ENCODE measurements at places on chromosomes 5 and 9.

GRCh38 chr9:99948896-99949295 is 42.4 kb downstream of the STX17 start:
- no peak for DNase-seq

DNA sequence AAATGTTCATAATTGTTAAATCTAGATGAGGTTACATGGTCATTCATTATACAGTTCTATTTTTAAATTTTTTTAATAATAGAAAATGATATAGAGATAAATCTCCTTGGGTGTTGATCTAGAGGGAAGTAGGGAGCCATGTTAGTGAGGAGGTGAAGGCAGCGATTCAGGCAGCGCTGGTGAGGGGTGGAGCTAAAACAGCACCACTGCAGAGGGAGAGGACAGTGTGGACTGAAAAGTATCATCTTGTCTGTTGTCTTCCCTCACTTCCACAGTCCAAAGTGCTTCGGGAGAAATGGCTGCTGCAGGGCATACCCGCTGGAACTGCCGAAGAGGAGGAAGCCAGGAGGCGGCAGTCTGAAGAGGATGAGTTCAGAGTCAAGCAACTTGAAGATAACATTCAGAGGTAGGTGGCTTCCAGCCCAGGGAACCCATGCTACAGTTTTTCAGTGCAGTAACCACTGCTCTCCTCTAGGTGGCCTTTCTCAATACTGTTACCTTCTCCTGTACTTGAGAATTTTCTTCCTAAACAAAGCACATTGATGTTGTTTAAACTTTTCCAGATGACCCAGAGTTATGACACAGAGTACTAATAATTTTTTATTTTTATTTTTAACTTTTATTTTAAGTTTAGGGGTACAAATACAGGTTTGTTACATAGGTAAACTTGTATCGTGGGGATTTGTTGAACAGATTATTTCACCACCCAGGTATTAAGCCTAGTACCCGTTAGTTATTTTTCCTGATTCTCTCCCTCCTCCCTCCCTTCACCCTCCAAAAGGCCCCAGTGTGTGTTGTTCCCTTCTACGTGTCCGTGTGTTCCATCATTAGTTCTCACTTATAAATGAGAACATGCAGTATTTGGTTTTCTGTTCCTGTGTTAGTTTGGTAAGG is 100.5 kb downstream of the PALM2AKAP2 start:
- no peak for DNase-seq

DNA sequence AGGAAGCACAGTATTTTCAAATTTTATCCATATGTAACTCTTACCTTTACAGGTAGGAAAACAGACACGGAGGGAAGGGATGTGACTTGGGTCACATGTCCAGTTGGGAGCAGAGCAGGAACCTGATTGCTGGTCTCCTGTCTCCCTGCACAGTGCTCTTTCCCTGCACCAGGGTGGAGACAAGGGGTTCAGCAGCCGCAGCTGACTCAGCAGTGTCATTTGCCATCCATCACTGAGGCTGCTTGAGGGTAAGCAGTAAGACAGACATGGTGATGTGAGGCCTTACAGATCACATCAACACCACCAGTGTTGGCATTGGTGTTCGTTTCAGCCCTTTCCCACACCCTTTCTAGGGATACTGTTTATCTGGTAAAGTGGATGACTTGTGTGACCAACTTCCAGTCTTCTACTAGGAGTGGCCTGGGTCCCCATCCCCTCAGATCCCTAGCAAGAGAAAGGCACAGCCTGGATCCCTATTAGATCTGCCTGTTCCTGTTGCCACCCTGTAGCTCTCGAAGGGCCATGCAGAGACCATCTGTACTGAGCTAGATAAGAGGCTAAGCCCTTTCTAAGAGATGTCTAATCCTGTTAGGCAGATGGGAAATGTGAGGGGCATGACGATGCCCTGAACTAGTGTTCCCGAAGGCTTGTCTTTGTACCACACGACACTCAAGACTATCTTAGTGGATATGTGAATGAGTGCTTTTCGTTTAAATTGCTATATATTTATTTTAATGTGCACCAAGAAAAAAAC is 29.1 kb downstream of the FRMPD1 start:
- DNase-seq, result no peak

- peak; percentile 75 for DNase-seq
Measured at GRCh38 chr5:144002876-144003275, 167.6 kb downstream of the YIPF5 start.

DNA sequence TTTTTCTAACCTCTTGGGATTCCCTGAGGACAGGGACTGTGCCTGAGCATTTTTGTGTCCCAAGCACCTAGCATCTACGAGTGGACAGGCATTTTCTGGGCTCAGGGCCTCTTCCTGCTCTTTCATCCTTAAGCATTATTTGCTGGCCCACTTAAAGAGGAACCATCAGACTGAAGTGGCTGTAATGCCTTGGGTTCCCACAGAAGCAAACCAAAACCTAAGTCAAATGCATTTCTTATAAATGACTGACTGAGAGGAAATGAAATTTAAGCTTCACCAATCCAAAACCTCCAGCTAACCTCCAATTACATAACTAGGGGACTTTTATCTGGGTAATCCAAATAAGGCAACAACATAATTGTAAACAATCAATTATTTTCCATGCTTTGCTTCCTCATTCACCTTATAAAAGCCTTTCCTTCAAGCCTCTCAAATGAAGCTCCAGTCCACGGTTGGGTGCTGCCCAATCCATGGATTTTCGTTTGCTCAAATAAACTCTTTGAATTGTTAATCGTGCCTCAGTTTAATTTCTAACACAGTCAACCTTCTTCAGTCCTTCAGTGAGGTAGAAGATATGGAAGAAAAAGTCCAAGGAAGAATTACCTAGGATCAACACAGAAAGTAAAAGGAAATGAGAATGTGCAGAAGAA is 25.3 kb upstream of the SLC31A2 start:
- no peak for DNase-seq

DNA sequence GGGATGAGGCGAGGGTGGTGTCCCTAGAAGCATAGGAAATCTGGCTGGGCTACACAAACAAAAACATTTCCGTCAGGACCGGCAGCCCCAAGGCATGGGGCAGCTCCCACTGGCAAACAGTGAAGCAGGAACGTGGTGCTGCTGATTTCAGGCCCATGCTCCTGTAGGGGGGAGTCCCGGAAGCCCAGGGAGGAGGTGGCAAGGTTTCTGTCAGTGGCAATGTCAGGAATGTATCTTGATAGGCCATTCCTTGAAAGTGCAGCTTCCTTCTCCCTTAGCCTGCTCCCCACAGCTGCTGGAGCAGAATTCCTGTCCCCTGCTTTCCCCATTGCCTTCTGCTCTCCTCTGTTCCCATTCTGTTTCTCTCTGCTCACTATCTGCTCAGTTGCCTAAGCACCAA is 42.4 kb downstream of the MRRF start:
- DNase-seq, result no peak
